ENCODE measurements at places on chromosomes 11 and 22.

GRCh38 chr11:79331203-79331901 is 109.5 kb downstream of the TENM4 start:
- DNase-seq = no peak

DNA sequence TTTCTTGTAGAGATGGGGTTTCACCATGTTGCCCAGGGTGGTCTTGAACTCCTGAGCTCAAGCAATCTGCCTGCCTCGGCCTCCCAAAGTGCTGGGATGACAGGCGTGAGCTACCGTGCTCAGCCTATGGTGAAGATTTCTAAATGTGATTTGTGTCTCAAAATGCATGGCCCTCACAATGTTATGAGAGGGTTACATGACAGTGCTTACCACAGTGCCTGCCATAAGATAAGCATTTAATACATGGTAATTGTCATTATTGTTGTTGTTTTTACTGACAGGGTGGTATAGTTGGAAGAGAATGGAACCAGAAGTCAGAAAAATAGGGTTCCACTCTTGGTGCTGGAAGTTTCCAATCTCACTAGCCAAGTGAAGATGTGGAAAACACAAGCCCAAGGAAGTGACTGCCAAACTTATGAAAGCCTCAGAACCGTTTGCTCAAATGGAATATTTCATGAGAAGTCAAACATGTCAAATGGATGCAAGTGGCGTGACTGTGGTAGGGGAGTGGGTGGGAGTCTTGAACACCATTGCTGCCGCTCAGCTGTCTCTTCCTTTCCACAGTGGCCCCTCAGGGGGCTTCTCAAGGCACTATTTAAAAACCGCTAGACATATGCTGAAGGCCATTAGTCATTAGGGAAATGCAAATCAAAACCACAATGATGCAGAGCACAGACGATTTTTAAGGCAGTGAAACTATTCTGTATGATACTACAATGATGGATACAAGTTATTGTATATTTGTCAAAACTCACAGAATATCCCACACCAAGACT is 29.1 kb upstream of the LMO2 start:
- DNase-seq = no peak

- no peak for DNase-seq
These were observed 5.3 kb downstream of the UBQLN3 start for GRCh38 chr11:5504403-5504921.

- no peak for DNase-seq
These were observed 7.2 kb downstream of the C11orf52 start for GRCh38 chr11:111925953-111926352.

DNA sequence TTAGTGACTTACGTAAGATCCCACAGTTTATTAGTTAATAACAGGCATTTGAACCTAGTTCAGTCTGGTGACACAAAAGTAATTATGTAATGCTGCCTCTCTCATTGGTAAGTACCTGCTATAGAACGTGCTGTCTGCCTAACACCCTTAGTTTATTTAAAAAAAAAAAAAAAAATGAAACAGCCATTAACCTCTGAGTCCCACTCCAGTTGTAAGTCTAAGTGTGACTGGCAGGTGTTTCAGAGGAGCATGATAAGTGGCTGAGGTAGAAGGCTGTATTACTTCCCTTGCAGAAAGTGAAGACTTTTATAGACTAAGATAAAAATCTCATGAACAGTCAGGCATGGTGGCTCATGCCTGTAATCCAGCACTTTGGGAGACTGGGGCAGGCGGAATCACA is 140.5 kb downstream of the TRIM44 start:
- no peak for DNase-seq

DNA sequence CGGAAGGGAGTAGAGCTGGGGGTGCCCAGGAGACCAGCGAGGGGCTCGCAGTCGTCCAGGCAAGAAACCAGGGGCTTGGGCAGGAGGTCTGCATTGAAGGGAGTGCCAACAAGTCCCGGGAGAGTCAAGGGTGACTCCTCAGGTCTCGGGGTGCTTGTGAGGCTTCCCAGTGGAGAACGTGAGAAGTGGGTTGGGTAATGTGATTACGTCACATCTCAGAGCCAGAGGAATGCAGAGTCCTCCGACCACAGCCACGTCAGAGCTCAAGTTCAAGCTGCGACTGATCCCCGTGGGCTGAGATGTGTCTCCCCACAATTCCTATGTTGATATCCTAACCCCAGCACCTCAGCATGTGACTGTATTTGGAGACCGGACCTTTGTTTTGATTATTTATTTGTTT is 89.7 kb upstream of the SHANK2 start:
- DNase-seq = no peak

DNA sequence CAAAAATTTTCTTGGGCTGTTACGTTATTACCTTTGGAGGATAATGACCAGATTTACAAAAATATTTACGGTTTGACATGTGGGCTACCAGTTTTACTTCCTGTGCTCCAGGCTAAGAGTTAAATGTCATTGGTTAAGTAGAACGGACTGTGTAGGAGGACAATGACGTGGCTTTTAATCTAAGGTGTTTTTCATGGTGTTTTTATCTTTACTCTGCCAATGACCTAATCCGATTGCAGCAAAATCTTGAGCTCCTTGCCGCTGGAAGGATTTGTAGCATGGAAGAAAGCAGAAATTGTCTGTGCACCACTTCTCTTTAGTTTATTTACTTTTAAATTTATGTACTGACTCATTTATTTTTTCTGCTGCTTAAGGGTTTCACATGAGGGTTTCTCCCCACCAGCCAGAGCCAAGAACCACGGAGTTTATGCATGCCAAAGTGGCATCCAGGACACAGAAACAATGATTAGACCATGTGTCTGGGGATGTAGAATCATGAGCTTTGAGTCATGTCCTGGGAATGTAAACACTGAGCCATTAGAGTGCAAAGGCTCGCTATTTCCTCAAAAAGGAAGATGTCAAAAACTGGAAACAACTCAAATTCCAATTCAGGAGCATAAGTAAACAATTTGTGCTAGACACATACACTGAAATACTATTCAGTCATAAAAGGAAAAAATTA is 1.9 kb upstream of the CARD16 start:
- DNase-seq = no peak

DNA sequence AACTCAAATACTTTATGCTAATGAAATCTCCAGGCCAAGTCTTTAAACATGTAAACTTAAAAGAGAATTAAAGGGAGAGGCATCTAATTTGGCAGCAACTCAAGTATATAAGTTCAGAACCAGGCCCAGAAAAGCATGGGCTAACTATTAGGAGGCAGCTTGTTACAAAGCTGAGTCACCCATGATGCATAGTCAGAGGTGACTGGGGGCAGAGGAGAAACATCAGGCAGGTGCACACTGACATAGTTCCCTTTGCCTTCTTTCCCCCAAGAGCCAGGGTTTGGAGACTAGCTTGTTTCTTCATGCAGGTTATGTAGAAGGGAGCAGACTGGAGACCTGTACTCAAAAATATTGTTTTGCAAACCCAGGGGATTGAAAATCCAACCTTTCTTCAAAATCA is 619.0 kb downstream of the SOX6 start:
- DNase-seq = no peak

DNA sequence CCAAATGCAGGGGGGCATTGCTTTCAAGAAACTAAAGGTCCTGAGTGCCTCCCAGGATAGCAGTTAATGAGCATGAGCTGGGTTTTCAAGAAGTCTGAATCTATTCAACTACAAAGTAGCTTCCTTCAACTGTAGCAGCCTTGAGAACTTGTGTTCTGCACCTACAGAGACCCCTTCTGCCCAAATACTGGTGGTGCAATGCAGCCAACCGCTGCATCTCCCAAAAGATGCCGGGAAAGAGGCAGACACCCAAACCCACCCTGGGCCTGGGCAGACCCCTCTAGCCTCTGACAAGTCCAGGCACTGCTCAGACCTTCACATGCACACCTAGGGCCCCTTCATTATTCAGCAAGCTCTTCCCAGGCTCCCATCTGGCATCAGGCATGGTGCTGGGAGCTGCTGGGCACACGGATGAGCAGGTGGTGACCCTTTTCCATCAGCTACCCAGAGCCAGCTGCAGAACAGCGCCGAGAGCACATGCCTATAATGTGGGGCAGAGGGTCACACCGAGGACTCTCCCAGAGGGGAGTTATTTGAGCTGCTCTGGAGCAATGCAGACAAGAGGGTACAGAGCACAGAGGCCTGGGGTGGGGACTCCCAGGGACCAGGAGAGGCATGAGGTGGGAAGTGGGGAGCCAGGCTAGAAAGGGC is 44.9 kb upstream of the ETS1 start:
- no peak for DNase-seq

Measured in cortex of kidney (tissue), 1 donor.